ENCODE measurements at places on chromosomes 16 and 17.

GRCh38 chr16:81807767-81808358 is 28.8 kb downstream of the PLCG2 start:
- DNase-seq: no peak

GRCh38 chr17:41396996-41397660 is at the start of gene KRT31:
KRT31 (minus strand) TSS chr17:41397608; CDS start chr17:41397539, 69 bp downstream.
- DNase-seq: no peak

DNA sequence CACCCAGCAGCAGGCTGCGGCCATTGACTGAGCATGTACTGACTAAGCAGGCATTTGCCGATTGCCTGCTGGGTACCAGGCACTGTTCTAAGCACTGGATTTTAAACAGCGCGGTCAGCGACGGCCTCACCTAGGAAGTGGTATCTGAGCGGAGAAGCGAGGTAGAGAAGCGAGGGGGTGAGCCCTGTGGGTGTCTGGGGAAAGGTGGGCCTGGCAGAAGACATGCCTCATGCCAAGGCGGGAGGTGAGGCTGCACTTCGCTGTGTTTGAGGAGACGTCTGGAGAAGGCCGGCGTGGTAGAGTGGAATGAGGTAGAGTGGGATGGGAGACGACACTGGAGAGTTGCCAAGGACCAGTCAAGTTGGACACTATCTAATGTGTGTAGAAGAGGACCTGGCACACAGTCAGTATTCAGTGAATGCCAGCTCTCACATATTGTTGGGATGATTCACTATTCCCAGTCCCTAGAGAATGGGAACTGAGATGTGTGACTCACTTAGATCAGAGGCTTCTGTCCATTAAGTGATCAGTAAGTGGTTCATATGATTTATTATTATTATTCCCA is 14.4 kb downstream of the SYCE1L start:
- no peak for DNase-seq

- no peak for DNase-seq
Measured at GRCh38 chr16:75927810-75928209, 201.5 kb upstream of the CPHXL start.

- no peak for DNase-seq
Measured at GRCh38 chr16:90018652-90019542, at the start of gene DBNDD1. DBNDD1 (minus strand) TSS chr16:90019456; CDS start chr16:90019341, 115 bp downstream.

DNA sequence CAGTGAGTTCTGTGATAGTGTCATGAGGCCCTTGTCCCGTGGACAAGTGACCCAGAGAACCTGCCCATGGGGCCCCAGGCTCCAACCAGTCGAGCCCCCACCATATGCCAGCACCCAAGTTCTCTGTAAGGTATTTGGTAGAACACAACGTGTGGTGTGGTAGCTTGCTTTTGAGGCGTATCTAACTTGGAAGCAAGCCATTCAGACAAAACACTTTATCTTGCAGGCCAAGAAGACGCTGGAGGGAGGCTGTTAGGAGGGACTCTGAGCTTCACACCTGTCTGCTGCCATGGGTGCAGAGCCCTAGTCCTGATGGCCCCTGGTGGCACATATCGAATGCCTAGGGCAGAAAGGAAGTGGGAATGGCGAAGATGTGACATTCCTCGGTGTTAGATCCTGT is 1.6 kb downstream of the NDUFAF8 start:
- DNase-seq: no peak

DNA sequence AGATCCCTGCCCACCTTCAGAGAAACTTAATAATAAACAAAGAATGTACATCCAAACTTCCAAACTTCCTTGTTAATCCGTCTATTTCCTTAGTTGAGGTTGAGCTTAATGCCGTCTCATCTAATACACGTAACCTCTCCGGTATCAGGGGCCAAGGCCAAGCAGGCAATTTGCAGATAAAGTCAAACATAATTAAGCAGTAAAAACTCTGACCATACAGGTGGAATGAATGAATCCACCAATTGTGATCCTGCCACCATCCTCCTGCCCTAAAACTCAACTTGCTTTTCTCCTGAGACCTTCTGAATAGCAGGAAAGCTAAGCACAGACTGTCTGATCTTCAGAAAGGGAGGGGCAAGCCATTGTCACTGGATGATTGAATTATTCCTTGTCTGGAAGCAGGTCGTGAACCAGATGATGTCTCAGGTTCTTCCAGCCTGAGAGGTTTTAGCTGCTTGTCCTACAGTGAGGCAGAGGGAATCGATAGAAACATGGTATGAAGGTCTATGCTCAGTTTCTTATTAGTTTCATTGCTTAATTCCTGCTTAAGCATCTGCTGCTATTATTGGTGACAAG is 1111.8 kb upstream of the EEF2KMT start:
- DNase-seq: no peak

GRCh38 chr17:75155191-75155601 is 884 bp upstream of the JPT1 start:
- no peak for DNase-seq

GRCh38 chr16:56700631-56701030 is 18.4 kb downstream of the MT1X start:
- DNase-seq: no peak
